ENCODE measurements at places on chromosomes 3 and 15.

DNA sequence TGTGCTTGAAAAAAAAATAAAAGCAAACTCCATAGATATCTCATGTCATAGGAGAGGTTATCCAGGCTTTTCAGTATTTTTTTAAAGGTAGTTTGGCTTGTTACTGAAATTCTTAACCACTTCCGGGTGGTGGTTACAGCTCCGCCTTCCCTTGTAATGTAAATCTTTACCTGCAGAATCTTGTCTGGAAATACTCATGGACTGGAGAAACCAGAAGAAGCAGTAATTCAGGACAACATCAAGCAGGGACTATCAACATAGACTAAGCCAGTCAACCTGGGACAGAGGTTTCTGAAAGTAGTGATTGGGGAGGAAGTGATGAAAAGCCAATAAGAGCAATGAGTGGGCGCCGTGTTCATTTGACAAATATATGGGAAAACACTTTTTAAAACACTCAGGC lies 78.9 kb upstream of the SKOR1 start:
- no peak overlapping the region for H3K4me3 ChIP-seq
- no peaks in the 10 kb centered on the region for H3K36me3 ChIP-seq
- H3K4me1 ChIP-seq = peaks cover 5% of the 10 kb centered on the region
- no peak overlapping the region for H3K27ac ChIP-seq
- no peaks in the 10 kb centered on the region for H3K27me3 ChIP-seq

DNA sequence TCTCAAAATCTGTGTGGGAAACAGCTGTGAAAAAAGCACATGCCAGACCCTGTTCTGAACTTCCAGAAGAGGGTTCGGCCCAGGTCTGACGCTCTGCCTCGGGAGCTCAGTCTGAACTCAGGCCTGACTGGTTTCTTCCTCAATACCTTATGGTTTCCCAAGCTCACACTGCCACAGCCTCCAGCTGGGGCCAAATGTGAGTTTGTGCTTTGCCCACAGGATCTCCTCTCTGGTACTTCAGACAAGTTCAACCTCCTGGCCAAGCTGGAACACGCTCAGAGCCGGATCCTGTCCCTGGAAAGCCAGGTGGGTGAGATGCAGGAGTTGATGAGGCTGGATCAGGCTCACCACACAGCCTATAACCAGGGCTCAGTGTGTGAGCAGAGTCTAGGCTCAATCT lies 33.8 kb downstream of the CYP11A1 start:
- peaks cover 8% of the 10 kb centered on the region for H3K36me3 ChIP-seq
- H3K27me3 ChIP-seq = peaks cover 11% of the 10 kb centered on the region
- no peak overlapping the region for H3K27ac ChIP-seq
- H3K4me3 ChIP-seq = no peak overlapping the region
- H3K4me1 ChIP-seq = peaks cover 2% of the 10 kb centered on the region

GRCh38 chr15:66735909-66736305 lies 33.9 kb downstream of the SMAD6 start:
- H3K27ac ChIP-seq = no peak overlapping the region
- H3K36me3 ChIP-seq = no peaks in the 10 kb centered on the region
- peaks cover 5% of the 10 kb centered on the region for H3K27me3 ChIP-seq

DNA sequence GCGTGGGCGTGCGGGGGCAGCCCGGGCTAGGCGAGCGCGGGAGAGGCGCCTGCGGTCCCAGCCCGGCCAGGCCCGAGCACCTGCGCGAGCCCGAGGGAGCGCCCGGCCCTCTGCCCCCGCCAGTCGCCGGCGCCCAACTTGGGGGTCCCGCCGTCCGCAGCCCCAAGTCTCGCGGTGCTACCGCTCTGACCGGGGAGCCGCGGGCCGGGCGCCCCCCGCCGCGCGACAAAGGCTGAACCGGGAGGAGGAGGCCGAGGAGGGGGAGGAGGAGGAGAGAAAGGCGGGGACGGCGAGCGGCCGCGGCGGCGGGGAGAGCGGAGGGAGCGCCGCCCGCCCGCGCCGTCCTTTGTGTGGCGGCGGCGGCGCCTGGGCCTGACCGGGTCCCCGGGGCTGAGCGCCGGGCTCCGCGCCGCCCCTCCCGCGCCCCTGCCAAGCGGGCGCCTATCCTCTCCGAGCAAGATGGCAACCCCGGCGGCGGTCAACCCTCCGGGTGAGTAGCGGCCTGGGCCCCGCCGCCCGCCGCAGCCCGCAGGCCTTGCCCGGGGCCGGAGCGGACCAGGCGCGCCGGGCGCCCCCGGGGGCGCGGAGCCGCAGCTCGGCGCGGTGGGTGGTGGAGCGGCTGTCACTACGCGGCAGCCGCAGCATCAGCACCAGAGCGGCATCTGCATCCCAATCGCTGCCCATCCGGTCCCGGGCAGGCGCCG lies at the start of gene ARNT2:
ARNT2 (plus strand) TSS at position 326 of the 704 bp plus-strand sequence; CDS start at position 460, 134 bp downstream.
- H3K27me3 ChIP-seq = no peaks in the 10 kb centered on the region
- peak; percentile 74 for DNase-seq
- peak within 1 kb of the TSS; percentile 89 for H3K4me3 ChIP-seq
- peaks cover 6% of the 10 kb centered on the region for H3K36me3 ChIP-seq

- H3K27me3 ChIP-seq = peaks cover 2% of the 10 kb centered on the region
- no peak overlapping the region for H3K4me3 ChIP-seq
- H3K27ac ChIP-seq = no peak overlapping the region
- peaks cover 7% of the 10 kb centered on the region for H3K4me1 ChIP-seq
- peaks cover 5% of the 10 kb centered on the region for H3K36me3 ChIP-seq
- DNase-seq = no peak
Observed at GRCh38 chr3:21331321-21331720, 419.7 kb downstream of the ZNF385D start.

- no peak overlapping the region for H3K27ac ChIP-seq
- no peak overlapping the region for H3K4me3 ChIP-seq
- no peaks in the 10 kb centered on the region for H3K27me3 ChIP-seq
- no peaks in the 10 kb centered on the region for H3K4me1 ChIP-seq
- DNase-seq = no peak
- no peaks in the 10 kb centered on the region for H3K36me3 ChIP-seq
Observed at GRCh38 chr3:107985496-107985895, 105.3 kb downstream of the CD47 start.

GRCh38 chr3:27319847-27320526 lies 49.2 kb downstream of the NEK10 start:
- no peaks in the 10 kb centered on the region for H3K4me1 ChIP-seq
- H3K36me3 ChIP-seq = no peaks in the 10 kb centered on the region

GRCh38 chr3:116188231-116188785 lies 257.0 kb downstream of the LSAMP start:
- DNase-seq = peak; percentile 38
- H3K4me3 ChIP-seq = no peak overlapping the region
- H3K27me3 ChIP-seq = peaks cover 2% of the 10 kb centered on the region
- peaks cover 8% of the 10 kb centered on the region for H3K4me1 ChIP-seq
- H3K27ac ChIP-seq = no peak overlapping the region
- no peaks in the 10 kb centered on the region for H3K36me3 ChIP-seq

Data from glutamatergic neuron (in vitro differentiated cells).